Activated effector memory CD4-positive, alpha-beta T cell treated with anti-CD3 and anti-CD28 coated beads, Interleukin-2, amount 50 U/mL, for 16 hours (primary cell): ENCODE measurements at places on chromosomes 4 and X.

DNA sequence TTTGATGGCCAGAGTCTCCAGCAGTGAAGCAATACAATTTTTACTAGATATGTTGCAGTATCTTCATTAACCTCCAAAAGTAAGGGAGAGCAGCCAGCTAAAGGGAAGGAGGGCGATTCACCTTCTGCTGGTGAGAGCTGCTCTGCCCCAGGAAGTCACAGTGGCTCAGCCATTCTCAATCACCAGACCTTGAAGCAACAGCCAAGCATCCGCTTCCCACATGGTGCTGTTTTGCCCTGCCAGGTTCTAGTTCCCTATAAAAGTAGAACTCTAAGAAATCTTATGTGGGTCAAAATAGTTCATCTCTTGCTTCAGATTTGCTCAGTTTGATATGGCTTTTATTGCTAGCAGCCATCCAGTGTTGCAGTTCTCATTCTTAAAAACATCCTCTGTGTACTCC, 166.8 kb downstream of the STIM2 start:
- DNase-seq, result no peak

- DNase-seq, result no peak
Measured at GRCh38 chrX:52261125-52261462, 76.4 kb downstream of the MAGED4 start.

- peak; percentile 60 for DNase-seq
Measured at GRCh38 chrX:16484338-16484737, 165.6 kb upstream of the S100G start.

DNA sequence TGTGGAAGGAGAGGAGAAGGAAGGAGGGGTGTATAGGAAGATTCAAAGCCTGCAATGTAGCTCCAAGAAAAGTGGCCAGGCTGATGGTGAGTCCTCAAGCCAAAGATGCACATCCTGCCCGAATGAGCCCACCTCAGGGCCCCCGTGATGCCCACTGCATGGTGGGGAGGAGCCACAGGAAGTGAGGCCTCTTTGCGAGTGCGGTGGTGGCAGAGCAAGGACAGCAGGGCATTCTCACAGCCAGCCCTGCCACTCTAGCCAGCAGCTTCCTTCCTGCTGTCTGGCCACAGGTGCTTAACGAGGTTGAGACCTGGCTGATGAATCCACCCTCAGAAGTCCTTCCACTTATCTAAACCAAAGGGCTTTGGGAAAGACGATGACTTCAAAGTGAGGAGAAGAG, 55.8 kb downstream of the BCOR start:
- DNase-seq, result no peak

DNA sequence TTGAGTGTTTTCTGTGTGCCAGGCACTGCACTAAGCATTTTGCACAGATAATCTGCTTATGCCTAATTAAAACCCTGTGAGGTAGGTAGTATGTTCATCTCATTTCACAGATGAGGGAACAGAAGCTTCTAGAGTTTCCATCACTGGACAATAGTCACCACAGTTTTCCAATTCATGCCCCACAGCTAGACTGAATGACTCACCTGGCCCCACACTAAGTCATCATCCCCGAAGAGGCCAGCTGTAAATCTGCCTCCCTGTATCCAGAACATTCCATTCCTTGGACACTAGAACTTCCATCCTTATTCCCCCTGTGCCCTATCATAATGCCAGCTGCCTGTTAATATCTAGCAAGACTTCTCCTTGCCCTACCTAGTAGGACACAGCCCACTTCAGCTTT, 40.9 kb upstream of the NYX start:
- no peak for DNase-seq
